ENCODE measurements at places on chromosomes 16 and 17. TPM values are rescaled to one million over a fixed set of nuclear protein-coding genes. Genes with fewer than 3 reads are reported as not detected.

The SLFN14 gene
- total RNA-seq: not detected

The TNFRSF13B gene
- total RNA-seq: not detected

The ATP2A3 gene
- total RNA-seq: 2.6 TPM

The KRT17 gene
- total RNA-seq: 7.3 TPM

All from smooth muscle cell of bladder (primary cell).